ENCODE measurements at places on chromosomes 4 and X.

DNA sequence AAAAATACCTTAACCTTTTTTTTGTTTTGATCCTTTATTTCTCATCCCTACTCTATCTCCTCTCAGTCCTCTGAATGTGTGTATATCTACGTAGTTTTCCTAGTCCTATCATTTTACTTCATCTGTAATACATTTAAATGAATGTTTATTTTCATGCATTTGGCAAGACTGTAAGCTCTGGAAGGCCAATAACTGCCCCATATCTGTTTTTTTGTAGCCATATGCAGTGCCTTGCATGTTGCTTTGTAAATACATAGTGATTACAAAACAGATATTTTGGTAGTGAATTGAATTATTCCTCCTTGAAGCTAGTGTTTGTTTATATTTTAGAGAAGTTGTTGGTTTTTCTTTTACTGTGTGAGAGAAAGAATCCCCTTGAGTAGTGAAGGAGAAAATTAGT, 450.2 kb downstream of the PCDH18 start:
- no peak for DNase-seq

- no peak for DNase-seq
These were observed 57.1 kb downstream of the CCDC149 start for GRCh38 chr4:24855741-24856140.

- DNase-seq, result no peak
These were observed 6.1 kb upstream of the HCCS start for GRCh38 chrX:11105080-11105479.

DNA sequence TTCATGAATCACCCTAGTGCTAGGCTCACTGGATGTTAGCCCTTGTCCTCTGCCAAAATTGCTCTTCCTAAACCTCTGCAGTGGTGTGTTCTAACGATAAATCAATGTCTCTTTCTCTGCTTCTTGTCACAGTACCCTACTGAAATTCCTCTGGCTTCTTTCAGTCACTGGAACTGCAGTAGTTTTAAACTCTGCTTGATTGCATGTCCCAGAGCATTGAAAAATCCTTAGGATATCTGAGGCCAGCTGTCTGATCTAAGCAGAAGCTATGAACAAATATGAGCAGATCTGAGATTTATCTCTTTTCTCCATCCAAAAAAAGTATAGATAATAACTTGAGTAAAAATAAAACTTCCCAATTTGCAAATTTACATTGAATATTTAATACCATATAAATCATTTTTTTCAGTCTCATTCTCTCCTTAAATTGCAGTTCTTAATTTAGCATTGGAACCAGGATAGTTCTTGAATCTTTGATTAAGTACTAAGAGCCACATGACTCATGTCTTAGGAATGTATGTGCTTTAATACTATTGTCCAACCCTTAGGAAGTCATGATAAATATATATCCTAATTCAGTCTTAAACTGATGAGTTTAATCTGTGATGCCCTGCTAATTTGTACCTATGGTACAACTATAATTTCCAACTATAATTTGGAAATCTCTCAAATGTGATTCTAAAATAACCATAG, 169.7 kb downstream of the PDHA2 start:
- no peak for DNase-seq

- no peak for DNase-seq
These were observed 509.0 kb downstream of the KLHL13 start for GRCh38 chrX:117607561-117607960.

DNA sequence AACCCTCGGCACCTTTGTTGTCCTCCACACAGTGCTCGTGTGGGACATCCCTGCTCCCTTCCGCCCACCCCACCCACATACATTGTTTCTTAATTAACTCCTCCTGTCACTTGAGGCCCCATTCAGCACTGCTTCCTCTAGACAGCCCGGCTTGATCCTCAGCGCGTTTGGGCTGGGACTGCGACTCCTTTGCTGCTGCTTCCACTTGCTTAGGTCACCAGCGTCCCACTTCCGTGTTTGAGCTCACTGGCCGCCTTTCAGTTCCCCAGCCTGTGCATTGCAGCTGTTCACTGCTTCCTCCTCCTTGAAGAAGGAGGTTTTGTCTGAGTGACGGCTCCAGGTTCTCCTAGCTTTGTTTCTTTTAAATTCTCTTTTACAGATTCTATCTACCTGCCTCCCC, 16.1 kb downstream of the RNF4 start:
- peak; percentile 66 for DNase-seq

- no peak for DNase-seq
These were observed 22.5 kb downstream of the ING2 start for GRCh38 chr4:183527326-183527725.

- no peak for DNase-seq
These were observed 139.1 kb downstream of the MAB21L2 start for GRCh38 chr4:150720973-150721518.

DNA sequence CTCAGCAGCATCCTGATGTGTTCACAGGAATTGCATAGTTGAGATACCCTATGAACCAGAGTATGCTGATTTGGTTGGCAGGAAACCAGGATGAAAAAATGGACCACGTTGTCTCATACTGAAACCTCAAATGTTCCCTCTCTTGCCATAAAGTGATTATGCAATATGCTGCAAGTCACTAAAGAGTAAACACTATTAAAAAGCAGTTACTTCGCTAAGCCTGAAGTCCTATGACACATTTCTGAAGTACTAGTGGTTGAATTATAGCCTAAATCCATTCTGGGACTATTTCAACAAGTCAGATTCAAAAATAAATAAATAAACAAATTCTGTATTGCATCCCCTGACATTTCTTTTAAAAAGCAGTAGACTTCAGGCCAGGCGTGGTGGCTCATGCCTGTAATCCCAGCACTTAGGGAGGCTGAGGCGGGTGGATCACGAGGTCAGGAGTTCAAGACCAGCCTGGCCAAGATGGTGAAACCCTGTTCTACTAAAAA, 106.0 kb upstream of the NAP1L5 start:
- DNase-seq, result no peak

DNA sequence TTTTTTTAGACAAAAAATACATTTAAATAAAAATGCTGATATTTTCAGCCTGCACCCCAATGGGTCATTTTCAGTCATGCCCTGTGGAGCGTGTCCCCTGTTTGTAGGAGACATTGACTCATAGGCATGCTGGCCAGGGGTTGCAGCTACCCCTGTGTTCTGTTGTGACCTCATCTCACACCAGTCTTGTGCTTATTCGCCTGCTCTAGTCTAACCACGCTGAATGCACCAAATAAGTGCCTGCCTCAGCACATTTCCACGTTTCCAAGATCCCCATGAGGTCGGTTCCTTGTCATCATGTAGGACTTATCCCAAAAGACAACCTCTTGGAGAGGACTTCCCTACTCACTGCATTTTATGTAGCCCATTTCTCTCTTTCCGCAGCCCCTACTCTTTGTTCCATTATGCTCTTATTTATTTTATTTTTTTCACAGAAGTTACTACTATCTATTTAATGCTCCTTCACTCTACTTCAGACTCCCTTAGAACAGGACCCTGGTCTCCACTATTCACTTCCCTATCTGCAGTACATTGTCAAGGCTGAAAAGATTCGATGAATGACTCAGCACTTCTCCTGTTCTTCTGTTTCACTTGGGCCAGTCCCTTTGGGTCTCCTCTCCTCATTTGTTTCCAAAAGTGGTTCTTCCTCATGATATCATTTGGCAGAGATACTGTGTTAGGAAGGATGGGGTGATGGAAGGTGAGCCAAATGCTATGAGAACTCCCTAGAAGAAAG, 109.7 kb downstream of the MSL3 start:
- no peak for DNase-seq

DNA sequence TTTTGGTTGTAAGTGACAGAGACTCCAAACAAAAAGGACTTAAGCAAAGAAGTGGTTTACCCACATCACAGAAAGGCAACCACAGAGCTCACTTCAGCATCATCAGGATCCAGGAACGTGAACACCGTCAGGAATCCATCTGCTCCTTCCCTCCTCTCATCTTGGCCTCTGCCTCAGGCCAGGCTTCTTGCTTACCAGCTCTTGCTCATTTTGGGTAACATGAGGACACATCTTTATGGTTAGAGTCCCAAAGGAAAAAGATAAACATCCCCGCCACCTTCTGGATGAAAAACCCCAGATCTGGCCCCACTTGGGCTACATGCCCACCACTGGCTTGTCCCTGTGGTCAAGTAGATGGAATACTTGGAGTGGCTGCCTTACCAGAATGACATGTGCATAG, 176.8 kb upstream of the RPL34 start:
- no peak for DNase-seq

GRCh38 chr4:107276052-107276451, 239.9 kb upstream of the DKK2 start:
- DNase-seq, result no peak

DNA sequence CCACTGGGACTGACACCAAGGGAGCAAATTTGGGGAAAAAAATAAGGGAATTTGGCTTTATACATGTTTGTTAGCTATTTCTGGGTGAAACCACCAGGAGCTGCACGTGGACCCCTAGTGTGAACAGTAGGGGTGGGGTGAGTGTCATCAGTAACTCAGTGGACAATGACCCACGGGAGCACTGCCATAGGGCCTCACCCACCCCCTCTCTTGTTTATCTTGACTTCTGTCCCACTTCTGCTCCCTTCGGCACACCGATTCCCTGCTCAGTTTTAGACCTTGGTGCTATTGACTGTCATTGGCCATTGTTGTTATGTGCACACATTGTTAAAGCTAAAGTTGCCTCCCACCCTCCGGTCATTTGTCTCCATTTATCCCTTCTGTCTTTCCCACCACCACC, 9.0 kb downstream of the ACOX3 start:
- DNase-seq, result no peak

Measured in activated T-cell treated with anti-CD3 and anti-CD28 coated beads, Interleukin-2, amount 50 U/mL, for 1 hour (primary cell).